ENCODE measurements at places on chromosomes 12 and 14.

GRCh38 chr12:68447797-68448260 lies 115.7 kb upstream of the MDM1 start:
- peak; percentile 77 for DNase-seq

GRCh38 chr14:31879661-31880348 lies 197.3 kb upstream of the ARHGAP5 start:
- DNase-seq, result no peak

DNA sequence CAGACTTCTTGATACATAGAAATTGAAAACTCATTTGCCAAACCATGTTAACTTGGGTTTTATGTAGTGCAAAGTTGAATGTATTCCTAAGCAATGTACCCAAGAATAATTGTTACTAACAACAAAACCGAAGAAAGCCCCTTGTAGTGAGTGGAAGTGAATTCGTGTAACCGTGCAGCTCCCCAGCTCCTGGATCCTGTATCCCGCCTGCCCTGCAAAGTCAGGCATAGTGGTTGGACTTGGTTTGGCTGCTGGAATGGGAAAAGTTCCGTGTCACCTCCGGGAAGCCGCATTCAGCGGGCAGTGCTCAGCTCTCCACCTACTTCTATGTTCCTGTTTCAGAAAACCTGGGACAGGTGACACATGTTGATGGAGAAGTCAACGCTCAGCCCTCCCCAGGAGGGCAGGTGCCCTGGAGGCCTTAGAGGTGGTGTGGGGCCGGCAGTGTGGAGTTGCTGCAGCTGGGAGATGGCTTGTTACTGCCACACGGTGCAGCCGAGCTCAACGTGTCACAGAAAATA lies 29.2 kb upstream of the C14orf180 start:
- no peak for DNase-seq

DNA sequence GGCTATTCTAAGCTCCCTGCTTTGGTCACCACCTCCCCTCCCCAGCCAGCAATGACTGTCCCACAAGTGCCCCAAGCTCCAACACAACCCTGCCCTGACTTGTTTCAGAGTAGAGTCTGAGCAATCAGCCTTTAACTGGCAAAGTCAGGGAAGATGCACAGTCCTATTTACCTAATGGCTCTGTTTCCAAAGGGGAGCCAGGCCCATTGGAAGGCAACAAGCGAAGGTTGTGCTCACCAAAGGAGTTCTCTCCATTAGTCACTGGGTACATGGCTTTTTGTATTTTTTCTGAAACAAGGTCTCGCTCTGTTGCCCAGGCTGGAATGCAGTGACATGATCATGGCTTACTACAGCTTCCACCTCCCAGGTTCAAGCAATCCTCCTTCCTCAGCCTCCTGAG lies 267.1 kb upstream of the CRY1 start:
- no peak for DNase-seq

DNA sequence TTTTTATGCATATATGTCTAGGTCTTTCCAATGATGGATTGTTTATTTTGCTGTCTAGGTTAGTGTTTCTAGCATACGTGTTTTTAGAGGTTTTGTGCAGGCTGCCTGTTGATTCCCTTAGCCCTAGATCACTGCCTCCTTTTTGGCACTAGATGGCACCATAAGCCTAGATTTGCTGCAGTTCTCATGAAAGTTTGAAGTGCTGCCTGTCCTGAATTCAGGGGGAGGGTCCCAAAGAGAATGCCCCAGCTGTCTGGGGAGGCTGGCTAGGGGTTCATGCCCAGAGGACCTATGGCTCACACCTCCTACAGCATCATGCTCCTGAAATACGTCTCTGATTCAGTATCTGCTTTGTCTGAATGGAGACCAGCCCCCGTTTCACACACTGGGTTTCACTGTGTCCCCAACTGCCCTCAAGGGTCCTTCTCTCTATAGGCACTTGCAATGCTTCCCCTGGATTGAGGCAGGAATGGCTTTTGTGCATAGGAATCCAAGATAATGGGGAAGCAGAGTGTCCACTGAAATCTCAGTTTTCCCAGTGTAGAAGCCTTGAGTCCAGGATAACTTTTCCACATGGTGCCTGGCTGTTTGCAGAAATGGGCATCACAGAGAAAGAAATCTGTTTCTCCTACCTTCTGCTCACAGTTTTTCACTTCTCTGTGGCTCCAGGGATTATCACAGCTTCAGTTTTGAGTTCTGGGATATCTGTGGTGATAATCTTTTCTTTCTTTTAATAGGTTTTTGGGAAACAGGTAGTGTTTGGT lies 14.2 kb upstream of the TXNRD1 start:
- peak; percentile 75 for DNase-seq

DNA sequence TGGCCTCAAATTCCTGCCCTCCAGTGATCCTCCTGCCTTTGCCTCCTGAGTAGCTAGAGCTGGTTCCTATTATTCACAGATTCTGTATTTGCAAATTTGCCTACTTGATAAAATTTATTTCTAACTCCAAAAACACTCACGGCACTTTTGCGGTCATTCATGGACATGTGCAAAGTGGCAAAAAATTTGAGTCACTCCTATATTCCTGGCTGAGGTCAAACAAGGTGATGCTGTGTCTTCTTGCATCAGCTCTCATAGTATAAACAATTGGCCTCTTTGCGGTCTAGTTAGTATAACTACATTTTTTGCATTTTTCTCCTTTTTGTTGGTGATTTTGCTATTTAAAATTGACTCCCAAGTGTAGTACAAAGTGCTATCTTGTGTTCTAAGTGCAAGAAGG lies 24.7 kb downstream of the ATF1 start:
- DNase-seq, result no peak

GRCh38 chr14:73027984-73028383 lies 1.1 kb upstream of the ZFYVE1 start:
- no peak for DNase-seq

GRCh38 chr14:80764921-80765507 lies 176.5 kb downstream of the CEP128 start:
- DNase-seq, result no peak

DNA sequence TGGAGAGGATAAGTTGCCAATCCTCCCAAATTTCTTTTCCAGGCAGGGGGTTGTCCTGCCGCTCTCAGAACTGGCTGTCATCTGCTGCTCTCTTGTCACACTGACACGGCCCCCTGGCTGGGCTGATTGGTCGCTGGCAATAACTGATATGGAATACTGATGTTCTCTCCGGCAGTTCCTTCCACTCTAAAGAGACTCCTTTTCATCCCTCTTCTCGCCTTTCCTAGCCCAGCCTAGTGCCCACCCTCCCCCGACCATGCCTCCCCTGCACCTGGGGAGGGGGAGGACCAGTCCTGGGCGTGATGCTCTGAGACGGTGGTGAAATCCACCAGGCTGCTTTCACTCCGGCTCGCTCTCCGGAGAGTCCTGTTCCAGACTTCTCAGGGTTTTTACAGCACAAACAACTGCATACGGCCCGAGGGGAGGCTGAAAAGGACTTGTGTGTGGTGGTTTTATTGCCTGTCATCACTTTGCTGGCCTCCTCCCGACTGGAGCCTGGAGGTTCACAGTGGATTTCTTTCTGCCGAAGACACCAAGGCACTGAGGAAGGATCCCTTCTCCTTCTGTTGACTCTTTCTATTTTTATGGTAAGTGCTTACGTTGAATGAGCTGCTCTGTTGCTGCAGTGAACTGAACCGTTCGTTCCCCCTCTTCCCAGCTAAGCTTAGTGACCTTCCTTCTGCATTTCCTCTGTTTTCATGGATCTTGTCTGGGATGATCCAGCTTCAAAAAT lies at the start of gene ANO4:
Gene ANO4, plus strand, starts transcription at position 336 of the 733 bp plus-strand sequence. CDS start 107,010 bp downstream, outside the sequence.
- DNase-seq, result no peak

Data from erythroblast (primary cell).